Stimulated activated CD4-positive, alpha-beta T cell treated with anti-CD3 and anti-CD28 coated beads, Interleukin-15, amount 100 ng/mL, for 1 hour (primary cell): ENCODE measurements at places on chromosomes 12 and 14.

DNA sequence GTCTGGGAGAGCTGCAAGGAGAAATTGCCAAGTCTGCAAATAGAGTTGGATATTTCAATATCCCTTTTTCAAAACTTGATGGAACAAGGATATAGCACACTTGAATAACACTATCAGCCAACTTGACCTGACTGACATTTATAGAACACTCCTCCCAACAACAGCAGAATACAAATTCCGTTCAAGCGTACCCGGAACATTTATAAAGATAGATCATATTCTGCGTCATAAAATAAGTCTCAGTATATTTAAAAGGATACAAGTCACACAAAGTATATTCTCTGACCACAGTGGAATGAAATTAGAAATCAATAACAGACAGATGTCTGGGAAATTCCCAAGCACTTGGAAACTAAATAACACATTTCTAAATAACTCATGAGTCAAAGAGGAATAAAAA is 29.0 kb upstream of the MEG3 start:
- no peak for DNase-seq

DNA sequence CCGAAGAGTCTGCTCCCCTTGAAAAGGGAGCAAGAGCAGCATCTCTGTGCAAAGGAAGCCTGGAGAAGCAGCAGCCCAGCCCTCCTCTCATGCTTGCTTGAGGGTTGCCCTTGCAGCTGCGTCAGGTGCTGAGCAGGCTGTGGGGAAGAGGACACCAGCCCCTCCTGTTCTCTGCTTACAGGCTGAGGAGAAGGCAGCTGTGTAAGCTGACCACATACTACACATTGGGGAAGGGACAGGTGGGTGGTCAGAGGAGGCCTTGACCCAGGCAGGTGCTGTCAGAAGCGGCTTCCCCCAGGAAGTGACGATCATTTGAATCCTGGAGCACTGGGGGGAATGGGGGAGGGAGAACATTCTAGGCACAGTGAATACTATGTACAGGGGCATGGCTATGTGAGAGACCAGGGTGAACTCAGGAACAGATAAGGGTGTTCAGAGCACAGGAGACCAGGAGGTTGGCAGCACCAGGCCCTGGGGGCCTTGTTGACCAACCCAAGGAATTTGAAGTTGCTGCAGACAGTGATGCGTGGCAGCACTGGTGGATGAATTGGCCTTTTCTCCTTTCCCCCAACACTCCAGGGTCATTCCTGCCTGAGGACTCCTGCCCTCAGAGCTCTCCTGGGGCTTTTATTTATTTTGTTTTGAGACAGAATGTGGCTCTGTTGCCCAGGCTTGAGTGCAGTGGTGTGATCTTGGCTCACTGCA is 2.7 kb upstream of the KLC1 start:
- DNase-seq = no peak

GRCh38 chr12:113152196-113152834 is 2.8 kb downstream of the CFAP73 start:
- no peak for DNase-seq

GRCh38 chr14:79516009-79516408 is 695.3 kb downstream of the DIO2 start:
- DNase-seq = no peak

DNA sequence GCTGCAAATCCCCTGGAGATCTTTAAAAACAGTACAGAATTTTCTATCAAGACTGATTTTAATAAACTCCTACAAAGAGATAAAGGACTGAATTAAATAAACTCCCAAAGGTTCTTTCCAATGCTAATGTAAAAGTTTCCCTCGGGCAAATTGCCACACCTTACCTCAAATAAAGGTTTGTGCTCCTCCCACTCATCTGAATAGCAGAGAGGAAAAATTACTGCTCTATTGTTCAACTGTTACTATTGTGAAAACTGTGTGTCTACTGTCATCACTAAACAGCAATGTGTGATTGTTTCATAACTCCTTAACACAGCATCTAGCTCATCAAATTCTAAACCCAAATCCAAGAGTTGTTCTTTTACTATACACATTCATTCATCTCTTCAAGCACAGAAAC is 3.2 kb downstream of the SPTLC2 start:
- DNase-seq = no peak

DNA sequence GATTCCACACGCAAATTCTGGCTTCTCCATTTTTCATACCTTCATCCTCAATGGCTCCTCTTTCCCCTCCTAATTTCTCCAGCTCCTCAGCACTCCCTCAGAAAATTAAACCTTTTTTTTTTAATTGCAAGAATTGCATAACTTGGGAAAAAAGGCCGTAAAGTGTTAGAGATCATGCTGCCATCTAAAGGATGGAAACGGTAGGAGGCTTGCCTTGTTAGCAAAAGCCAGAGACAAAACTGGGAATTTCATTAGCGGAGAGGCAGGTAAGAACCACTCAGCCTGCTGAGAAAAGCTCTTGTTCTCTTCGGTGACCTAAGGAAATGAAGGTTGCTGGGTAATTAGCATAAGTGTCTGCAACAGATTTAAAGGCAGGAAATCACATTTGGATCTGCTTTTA is 204.3 kb downstream of the AEBP2 start:
- DNase-seq = no peak

- no peak for DNase-seq
Observed at GRCh38 chr12:13046964-13047363, 2.8 kb downstream of the FAM234B start.

- DNase-seq = no peak
Observed at GRCh38 chr12:98733667-98734350, 88.7 kb downstream of the APAF1 start.

DNA sequence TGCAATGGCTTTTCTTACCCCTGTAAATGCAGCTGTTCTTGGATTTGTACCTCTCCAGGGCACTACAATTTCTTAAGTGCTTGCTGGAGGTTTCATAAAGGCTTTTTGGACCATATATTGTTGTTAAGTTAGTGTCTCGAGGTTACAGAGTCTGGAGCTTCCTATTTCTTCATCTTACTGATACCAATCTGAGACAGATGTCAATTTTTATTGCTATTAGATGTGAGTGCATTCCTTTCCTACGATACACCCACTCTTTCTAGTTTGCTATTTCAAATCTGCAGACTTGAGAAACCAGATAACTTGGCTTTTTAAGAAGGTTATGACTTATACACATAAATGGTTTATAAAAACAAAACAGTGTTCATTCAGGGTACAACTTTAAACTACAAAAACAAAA is 2.1 kb downstream of the NOXRED1 start:
- DNase-seq = no peak
